ENCODE measurements at places on chromosomes 6 and 20.

DNA sequence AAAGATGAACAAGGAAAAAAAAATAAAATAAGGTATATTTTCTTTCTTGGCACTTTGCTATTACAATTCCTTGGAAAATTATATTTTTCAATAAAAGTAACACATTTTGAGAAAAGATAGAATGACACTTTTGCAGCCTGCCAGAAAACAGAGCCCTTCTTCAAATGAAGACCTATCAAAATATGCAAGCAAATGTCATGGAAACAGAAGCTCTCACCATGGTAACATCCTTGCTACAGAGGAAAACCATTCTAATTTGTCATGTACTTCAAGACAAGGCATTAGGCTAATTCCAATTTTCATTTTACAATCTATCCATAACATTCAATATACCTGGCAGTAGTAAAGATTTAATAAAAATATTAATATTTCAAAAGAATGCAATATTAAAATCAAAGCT is 177.9 kb downstream of the RNGTT start:
- DNase-seq, result no peak

- no peak for DNase-seq
These were observed 124.7 kb downstream of the IRF4 start for GRCh38 chr6:516213-516612.

GRCh38 chr6:84553527-84553926 is 210.9 kb downstream of the TBX18 start:
- DNase-seq, result no peak

DNA sequence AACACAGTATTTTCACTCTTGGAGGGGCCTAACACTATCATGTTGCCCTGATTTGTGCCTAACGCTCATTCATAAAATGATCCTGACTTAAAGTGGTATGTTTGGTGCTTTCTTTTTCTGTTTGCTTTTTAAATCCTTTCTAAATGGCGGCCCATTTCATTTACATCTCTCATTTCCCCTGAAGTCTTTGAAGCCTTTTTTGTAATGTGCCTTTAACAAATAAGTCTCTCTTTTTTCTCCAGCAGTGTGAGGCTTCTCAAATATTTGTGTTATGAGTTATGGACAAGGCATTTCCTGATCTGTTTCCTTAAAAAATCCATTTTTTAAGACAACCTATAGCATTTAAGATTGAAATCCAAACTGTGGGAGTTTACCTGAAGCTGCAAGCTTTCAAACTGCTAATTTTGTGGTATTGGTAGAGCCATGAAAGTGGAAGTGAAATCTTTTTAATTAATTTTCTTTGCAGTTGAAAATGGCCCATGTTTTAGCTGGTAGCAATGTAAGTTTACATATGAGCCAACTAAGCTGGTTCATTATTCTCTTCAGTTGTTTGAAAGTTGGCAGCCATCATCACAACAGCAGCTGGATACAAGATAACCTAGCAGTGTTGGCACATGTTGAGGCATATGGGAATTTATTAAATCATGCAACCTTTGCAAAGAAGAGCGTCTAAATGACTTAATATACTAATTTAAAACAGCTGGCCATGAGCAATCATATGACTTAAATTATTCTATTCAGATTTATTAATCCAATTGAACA is 469.7 kb downstream of the CDKAL1 start:
- no peak for DNase-seq

DNA sequence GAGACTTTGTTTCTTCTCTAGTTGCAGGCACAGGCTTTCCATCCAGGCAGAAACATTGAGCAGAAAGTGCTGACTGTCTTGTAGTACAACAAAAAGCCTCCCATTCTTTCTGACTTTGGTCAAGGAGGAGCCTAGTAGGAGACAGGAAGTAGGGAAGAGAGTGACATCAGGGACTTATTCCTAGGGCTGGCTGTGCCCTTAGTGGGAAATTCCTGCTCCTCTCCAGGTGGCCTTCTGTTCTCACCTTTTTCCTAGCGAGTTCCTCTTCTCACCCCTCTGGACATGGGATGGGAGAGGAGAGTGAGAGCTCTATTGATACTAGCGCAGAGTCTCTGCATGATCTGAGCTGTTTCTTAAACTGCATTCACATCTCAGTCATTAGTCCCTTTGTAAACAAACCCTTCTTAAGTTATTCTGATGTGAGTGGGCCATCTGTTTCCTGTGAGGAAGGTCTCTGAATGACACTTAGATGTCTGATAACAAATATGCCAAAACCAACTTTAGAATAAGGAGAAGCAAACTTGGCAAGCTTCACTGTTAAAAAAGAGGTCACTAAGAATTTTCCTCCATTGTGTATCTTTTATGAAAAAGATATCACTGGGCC is 455.0 kb downstream of the GJA1 start:
- no peak for DNase-seq

GRCh38 chr6:32815115-32815514 is 1.7 kb downstream of the HLA-DOB start:
- DNase-seq, result no peak

DNA sequence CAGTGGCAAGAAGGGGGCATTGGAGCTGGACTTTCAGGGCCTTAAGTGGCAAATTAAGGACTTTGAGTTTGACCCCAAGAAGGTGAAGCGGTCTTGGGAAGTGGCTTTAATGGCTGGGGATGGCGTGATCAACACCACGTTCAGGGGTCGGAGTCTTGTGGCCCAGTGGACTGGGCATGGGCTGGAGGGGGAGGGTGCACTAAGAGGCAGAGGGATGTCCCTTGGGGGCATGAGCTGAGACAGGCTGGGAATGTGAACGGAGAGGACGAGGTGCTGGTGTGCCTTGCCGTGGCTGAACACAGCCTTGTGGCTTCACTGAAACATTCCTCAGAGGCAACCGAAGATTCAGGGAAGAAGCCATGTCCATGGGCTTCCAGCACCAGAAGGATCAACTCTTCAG is 227.0 kb downstream of the SYNDIG1 start:
- no peak for DNase-seq

GRCh38 chr6:11384531-11385309 is 152.3 kb upstream of the NEDD9 start:
- no peak for DNase-seq

GRCh38 chr6:108587258-108588059 is 26.7 kb downstream of the FOXO3 start:
- no peak for DNase-seq

- no peak for DNase-seq
These were observed 39.3 kb downstream of the TSBP1 start for GRCh38 chr6:32332433-32332832.

DNA sequence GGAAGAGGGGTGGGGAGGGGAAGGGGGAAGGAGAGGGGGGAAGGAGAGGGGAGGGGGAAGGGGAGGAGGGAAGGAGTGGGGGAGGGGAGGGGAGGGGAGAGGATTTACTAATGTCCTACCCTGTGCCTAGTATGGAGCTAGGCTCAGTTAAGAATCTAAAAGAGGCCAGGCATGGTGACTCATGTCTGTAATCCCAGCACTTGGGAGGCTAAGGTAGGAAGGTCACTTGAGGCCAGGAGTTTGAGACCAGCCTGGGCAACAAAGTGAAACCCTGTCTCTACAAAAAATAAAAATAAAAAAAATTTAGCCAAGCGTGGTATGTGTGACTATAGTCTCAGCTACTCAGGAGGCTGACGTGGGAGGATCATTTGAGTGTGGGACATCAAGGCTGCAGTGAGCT is 13.0 kb downstream of the UBE2J1 start:
- DNase-seq, result no peak

DNA sequence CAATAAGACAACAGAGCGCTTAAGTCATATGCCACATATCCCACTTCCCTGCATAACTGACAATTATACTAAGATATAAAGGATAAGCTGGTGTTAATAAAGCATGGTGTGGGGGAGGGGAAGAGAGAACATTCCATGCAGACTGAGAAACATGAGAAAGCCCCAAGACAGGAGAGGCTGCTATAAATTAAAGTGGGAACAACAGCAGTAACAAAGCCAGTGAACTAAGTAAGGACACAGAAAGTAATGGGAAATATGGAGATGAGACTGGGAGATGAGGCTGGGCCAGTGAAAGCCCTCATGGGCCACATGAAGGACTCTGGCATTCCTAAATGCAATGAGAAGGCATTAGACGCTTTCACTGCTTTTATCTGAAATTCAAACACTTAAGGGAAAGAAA is 41.3 kb downstream of the SESN1 start:
- DNase-seq, result no peak

GRCh38 chr6:166488076-166488685 is 98.3 kb downstream of the RAMACL start:
- DNase-seq, result peak; percentile 88

GRCh38 chr20:63172726-63173125 is 43.2 kb downstream of the YTHDF1 start:
- no peak for DNase-seq

GRCh38 chr6:71294121-71294523 is 5.5 kb downstream of the OGFRL1 start:
- no peak for DNase-seq

- no peak for DNase-seq
These were observed 59.6 kb downstream of the PPP1R14C start for GRCh38 chr6:150202404-150202803.

GRCh38 chr6:44051515-44051914 is 75.7 kb downstream of the MRPL14 start:
- no peak for DNase-seq

DNA sequence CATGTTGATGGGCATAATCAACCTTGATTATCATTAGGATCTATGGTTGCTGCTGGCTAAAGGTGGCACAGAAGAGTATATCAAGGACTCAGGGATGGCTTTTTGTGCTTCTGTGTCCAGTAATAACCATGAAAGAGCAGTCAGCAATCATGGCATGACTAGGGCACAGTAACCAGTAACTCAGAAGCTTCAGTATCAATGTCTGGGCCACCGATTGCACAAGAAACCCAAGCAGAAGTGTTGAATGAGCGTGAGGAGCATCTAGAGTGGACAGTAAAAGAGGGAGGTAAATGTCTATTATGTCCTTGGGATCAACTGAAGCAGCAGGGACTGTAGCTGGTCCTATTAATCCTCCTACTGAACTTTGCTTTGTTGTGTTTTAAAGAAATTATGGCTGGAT is 81.5 kb upstream of the F13A1 start:
- DNase-seq, result no peak

DNA sequence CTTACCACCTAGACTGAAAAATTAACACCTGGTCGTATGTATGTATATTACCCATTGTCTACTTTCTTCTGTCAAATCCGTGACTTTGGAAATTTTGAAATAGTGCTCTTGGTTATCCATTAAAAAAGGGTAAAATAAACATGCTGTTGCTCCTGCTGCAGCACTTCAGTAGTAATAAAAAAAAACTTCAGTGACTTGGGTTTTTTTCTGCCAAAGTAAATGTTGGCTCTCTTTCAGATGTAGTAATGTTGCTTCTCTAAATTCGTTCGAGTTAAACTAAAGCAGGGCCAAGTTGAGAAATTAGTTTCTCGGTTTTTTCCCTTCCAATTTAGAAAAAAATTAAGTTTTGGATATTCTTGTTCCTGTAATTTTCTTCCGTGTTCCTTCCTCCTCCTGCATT is 34.2 kb downstream of the JARID2 start:
- no peak for DNase-seq

DNA sequence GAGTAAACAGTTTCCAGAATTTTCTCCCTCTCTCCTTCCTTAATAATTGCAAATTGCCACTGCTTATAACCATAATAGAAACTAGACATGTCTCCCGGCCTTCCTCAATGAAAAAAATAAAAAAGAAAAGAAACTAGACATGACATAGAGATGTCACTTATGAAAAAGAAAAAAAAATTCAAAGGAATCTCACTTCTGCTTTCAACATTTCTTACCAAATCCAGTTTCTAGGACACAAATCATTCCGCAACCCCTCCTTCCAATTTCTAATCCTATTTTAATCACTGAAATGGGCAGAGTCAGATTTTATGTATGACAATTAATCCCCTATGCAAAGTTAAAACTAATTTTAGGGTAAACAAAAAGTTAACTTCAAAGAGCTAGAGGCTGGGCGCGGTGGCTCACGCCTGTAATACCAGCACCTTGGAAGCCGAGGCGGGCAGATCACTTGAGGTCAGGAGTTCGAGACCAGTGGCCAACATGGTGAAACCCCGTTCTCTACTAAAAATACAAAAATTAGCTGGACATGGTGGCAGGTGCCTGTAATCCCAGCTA is 40.1 kb upstream of the EEF1A1 start:
- DNase-seq, result no peak

- DNase-seq, result peak; percentile 49
These were observed 90.5 kb downstream of the PRND start for GRCh38 chr20:4812216-4812615.

DNA sequence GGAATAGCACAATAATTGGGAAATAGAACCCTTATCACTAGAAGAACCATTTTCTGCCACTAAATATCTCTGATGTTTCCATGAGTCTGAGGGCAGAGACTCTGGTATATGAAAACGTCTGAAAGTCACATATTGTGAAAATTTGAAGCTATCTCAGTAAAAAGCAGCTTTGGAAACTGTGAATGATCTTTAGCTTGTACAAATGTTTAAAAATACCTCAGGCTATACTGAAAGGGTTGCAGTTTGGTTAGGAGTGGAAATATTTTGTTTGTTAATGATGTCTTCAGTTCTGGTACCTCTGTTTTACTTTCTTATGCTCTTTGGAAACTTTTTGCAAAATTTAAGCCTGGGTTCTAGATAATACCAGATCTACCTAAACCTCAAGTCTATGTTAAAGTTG is 135.0 kb downstream of the SLC16A10 start:
- DNase-seq, result no peak

All from CD4-positive, alpha-beta T cell treated with Interleukin-10 for 1 hour (primary cell).